ENCODE measurements at places on chromosomes 6 and 20.

- DNase-seq: no peak
Measured at GRCh38 chr6:3137057-3137777, 18.7 kb downstream of the BPHL start.

DNA sequence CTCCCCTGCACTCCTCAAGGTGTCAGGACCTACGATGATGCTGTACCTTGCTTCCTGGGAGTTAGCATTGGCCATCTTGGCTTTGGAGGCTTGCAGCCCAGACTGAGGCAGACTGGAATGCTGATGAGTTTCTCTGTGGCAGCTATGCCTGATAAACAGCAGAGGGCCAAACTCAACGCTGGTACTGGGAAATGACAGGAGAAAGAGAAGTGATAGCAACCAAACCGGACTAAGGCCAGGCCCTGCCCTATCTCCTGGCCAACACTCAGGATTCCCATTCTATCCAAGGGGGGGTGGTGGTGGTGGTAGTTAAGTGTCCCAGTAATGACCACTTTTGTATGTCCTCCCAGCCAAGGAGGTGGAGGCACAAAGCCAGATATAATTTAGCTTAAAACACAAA, 90.0 kb upstream of the DTNBP1 start:
- no peak for DNase-seq

GRCh38 chr6:169207482-169207881, 46.2 kb downstream of the THBS2 start:
- DNase-seq: no peak

- no peak for DNase-seq
Measured at GRCh38 chr6:154234019-154234772, 122.4 kb downstream of the IPCEF1 start.

DNA sequence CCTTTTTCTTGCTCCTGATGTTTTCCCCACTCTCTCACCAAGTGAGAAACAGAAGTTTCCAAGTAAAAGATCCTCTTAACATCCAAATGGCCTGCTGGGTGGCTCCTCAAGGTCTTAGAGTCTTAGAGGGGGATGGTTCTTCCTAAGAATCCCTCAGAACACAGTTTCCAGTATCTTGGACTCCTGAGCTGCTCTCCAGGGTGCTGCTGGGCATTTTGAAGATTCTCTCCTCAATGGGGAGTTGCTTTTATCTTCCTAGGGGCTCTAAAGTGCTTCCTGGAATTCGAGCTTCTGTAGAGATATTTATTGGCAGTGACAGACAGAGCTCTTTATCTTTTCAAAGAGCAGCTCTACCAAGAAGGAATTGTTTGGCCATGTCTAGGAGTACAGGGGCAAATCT, 70.8 kb upstream of the SLC35B3 start:
- DNase-seq: no peak

GRCh38 chr6:94894300-94894699, 683.0 kb upstream of the MANEA start:
- no peak for DNase-seq

DNA sequence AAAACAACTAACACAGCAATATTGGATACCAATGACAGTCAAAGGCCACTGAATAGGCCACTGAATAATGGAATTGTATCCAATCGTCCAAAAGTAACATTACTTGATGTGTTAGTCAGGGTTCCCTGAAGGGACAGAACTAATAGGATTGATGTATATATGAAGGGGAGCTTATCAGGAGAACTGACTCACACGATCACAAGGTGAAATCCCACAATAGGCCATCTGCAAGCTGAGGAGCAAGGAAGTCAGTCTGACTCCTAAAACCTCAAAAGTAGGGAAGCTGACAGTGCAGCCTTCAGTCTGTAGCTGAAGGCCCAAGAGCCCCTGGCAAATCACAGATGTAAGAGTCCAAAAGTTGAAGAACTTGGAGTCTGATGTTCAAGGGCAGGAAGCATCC, 571.4 kb downstream of the PRKN start:
- no peak for DNase-seq

DNA sequence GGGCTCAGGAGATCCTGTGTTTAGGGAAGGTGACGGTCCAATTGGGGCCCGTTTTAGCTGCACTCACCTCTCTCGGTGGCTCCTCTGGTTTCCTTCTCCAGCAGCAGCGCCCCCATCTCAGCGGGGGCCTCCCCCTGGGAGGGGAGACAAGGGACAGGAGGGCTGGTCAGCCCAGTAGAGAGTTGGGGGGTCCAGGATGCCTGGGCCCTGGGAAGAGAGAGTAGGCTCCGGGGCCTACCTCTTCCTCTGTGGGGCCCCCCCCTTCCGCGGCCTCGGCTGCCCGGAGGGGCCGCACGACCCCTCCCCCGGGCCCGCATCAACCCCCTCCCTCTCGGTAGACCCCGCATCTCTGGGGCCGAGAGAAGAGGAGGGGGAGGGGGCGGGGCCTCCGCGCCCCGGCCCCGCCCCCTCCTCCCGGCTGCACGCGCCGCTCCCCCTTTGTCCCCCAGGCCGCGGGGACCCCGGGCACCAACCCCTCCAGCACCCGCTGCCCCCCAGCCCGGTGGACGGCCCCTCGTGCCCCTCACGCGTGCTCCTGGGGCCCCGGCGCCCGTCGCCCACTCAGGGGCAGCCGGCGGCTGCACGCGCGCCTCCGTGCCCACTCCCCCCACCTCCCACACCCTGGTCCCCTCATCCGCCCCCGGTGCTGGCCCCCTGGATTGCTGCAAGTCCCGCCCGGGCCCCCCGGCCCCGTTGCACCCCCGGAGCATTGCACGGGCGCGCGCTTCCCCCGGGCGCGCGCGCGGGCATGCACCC, 464 bp downstream of the EHMT2 start:
- no peak for DNase-seq

DNA sequence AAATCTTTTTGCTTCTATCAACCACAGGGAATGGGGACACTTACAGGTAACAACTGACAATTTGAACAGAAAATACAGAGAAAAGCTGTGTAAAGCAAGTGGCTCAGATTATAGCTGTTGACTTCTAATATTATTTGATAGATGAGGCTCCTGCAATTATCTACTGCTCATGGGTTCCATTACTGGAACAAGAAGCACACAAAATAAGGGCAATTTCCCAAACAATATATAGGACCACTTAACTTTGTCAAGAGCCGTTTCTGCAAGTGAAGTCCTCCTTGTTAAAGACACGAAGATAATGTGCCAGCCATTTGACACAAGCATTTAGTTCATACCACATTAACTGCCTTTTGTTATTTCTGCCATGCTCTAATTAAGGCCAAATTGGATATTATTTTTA, 315.5 kb upstream of the ARID1B start:
- DNase-seq: no peak

DNA sequence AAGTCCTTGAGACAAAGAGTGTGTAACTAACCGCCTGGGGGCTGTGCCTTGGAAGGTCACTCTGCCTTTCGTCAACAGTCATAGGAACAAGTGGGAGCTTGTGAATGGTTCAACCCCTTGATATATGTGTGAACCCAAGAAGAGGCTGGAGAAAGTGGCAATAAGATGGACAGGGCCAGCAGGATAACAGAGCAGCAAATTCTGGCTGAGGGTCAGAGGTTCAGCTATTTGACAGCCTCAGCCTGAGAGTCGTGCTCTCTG, 54.9 kb downstream of the CPNE5 start:
- DNase-seq: no peak

GRCh38 chr20:33662172-33662571, at the start of gene C20orf144:
Gene C20orf144, plus strand, starts transcription at chr20:33662327. Its CDS starts 19 bp downstream, at chr20:33662346.
- DNase-seq: no peak

DNA sequence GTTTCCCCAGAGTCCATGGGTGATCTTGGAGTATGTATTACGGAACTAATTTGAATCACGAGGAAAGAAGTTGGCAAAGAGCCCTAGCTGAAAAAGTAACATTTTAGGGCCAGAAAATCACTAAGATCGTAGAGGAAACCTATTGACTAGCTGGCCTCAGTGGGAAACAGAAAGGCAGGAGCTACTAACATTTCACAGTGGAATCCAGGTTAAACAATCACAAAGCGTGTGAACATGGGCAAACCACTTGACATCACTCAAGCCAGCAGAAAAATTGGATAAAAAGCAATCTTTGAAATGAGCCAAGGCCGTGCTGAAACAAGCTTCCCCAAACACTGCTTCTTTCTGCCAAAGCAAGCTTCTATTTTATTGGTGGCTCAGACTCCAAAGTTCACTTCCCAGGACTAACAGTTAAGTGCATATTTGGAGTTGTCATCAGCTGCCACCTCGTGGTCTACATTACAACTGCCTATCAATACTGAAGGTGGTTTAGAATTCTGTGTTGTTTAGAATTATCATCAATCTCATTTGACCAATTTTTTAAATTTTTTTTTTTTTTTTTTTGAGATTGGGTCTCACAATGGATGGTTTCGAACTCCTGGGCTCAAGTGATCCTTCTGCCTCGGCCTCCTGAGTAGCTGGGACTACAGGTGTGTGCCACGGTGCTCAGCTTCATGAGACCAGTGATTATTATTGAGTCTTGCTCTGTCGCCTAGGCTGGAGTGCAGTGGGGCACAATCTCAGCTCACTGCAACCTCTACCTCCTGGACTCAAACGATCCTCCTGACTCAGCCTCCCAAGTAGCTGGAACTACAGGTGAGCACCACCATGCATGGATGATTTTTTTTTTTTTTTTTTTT, 10.6 kb downstream of the RPS10 start:
- no peak for DNase-seq

DNA sequence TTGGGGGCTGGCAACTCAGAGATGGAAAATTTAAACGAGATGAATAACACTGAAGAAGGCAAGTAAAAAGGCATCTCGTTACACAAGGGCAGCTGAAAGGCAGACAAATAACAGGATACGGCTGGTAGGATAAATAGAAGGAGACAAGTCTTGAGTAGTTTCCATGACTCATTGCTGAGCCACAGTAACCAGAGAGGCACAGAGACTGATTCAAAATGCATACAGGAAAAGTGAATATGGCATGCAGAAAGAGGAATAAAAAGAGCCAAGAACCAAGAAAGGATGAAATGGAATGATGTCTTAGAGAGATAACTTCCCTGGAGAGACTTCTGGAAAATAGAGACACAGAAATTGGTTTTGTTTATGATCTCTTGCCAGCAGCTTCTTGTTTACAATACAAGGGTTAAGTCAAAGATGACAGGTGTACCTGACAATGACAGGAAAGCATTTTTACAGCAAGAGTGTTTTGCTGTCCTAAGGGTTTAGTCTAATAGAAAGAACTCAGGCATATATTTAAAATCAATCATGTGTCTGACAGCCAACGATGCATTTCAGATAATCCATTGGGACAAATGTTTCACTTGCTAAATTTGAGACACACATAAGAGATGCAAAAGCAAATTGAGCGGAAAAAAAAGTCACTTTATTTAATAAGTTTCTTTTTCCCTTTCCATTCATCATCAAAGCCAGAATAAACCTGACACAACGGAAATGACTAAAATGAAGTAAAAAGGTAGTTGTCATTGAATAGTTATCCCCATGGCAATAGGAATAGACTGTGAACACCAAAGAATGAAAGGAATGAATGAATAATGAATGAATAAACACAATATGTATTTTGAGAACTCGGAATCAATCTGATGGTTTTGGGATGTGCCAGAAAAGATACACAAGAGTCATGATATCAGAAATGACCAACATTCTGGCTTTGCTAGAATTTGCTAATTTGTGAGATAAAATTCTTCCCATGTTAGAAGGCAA, 68.0 kb upstream of the KCNQ5 start:
- peak; percentile 28 for DNase-seq

GRCh38 chr20:46021361-46022359, 7.4 kb upstream of the SLC12A5 start:
- DNase-seq: peak; percentile 82

DNA sequence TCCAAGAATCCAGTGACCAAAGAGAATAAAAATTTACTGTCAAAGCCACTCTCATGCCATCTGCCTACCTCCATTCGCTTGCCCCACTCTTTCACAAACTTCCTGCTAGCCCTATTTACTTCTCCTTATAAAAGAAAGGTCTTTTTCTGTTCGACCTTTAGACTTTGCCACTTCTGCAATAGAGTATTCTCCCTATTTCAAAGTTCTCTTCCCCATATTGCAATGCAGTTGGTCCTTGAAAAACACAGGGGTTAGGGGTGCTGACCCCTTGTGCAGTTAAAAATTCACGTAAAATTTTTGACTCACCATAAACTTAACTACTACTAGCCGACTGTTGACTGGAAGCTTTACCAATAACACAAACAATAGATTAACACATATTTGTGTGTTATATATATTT, 15.0 kb downstream of the CCN2 start:
- no peak for DNase-seq

- DNase-seq: no peak
Measured at GRCh38 chr6:169700296-169700695, 1.5 kb downstream of the WDR27 start.

GRCh38 chr20:19249106-19249879, 36.9 kb downstream of the SLC24A3 start:
- DNase-seq: no peak

DNA sequence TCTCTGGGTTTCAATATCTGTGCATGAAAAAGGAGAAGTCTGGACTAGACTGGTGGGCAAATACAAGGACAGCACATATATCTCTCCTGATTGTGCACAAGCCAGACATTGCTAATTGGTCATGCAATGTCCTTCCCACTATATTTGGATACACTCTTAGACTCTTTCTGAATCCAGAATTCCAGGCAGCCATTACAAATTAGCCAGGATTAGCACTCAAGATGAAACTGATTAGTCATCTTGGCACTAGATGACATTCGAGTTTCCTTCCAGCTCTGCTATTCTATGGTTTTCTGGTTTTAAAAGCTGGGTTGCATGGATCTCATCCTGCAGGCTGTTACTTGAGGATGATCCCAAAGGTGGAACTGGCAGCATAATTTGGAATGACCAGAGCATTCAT, 73.2 kb downstream of the SCP2D1 start:
- DNase-seq: no peak

GRCh38 chr6:10695086-10695657, 400 bp downstream of the PAK1IP1 start:
- DNase-seq: no peak

DNA sequence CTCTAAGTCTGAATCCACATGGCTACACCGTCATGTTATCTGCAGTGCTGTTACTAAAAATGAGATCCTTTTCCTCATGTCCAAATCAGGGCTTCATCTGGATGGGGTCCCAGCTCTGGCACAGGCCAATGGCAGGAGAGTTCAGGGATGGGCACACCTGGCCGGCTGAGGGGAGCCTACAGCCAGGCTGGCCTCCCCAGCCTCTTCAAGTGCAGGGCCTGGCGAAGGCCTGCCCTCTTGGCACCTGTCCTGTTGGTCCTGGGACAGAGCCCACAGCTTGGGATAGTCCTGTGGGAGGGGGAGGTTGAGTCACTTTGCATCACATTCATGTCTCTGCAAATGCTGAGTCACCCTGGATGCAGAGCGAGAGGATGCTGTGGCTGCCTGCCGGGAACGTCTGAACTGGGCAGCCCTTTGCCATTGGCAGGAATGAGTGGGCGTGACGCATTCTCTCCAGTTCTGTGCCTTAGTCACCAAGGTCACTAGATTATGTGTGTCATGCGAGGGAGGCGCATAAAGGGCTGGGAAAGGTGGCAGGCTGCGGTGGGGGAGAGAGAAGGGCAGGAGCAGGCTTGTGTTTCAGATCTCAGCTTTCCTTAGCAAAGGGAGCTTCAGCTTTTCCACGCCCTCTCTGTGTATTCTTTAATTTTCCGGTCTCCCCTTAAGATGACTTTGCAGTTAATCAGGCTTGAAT, 223.2 kb upstream of the ECI2 start:
- peak; percentile 84 for DNase-seq

All from H54 (cell line).